Osteoblast (primary cell): ENCODE measurements at places on chromosomes 2 and 18. TPM values are rescaled to one million over a fixed set of nuclear protein-coding genes. Genes with fewer than 3 reads are reported as not detected.

GRCh38 chr2:9170458-9171130 lies 36.0 kb upstream of the ASAP2 start:
- DNase-seq, result no peak

DNA sequence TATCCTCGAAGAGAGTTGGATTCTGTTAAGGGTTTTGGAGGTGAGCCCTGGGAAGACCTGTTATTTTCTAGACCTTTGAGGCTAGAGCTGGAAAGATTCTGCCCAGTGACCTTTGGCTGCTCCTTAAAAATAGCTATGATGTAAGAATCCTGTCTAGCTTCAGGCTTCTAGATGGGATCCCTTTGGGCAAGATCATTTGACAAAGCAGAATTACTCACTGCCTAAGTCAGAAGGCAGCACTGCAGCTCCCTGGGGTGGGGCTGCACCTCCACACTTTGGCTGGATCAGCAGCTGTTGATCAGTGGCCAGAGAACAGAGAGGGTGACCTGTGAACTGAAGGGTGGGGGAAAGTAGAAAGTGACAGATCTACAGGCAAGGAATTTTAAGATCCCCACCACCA lies 103.8 kb downstream of the ASAP2 start:
- peak; percentile 93 for DNase-seq

DNA sequence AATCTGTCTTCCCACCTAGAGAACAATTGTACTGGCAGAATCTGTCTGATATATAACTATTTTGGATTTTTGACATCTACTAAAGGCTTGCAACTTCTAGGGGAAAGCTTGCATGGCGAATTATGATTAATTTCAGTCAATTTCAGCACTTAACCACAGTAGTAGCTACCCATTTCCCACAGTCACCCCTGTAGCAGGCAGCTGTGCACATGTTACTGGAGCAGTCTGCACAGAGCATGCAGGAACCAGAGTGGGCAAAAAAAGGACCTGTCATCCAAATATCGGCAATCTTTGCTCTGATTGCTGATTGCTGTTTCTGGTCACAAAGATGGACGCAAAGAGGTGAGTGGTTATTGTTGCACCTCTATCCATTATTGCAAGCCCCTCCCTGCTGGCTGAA lies 473.3 kb downstream of the SPAG16 start:
- DNase-seq, result no peak

DNA sequence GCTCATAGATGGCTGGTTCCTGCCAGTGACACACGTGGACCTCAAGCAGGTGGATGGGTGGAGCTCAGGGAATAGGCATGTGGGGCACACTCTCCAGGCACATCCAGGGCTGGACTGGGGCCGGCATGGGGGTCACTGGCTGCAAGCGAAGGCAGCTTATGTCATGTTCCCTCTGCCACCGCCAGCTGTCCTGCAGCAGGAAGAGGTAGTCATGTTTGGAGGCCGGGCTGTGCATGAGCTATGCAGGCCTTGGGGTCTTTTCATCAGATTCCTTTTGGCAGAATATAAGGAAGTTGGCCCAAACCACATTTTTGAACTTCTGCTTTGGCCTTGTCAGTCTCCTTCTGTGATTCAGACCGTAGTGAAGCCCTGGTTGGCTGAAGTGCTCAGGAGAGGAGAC lies 61.5 kb downstream of the AGAP1 start:
- no peak for DNase-seq

- no peak for DNase-seq
Measured at GRCh38 chr2:60548845-60549237, 4.6 kb downstream of the BCL11A start.

- DNase-seq, result no peak
Measured at GRCh38 chr2:180707884-180708205, 272.6 kb upstream of the UBE2E3 start.

- no peak for DNase-seq
Measured at GRCh38 chr2:88131201-88131998, 3.5 kb upstream of the FABP1 start.

- no peak for DNase-seq
Measured at GRCh38 chr2:30865243-30865642, 58.0 kb upstream of the CAPN13 start.

GRCh38 chr2:173417802-173418201 lies 63.1 kb downstream of the CDCA7 start:
- no peak for DNase-seq

GRCh38 chr18:46411867-46412690 lies 244.9 kb downstream of the LOXHD1 start:
- DNase-seq, result no peak

- DNase-seq, result no peak
Measured at GRCh38 chr18:79426376-79427300, 30.9 kb downstream of the NFATC1 start.

- DNase-seq, result no peak
Measured at GRCh38 chr2:81007104-81007503, 702.6 kb upstream of the LRRTM1 start.

DNA sequence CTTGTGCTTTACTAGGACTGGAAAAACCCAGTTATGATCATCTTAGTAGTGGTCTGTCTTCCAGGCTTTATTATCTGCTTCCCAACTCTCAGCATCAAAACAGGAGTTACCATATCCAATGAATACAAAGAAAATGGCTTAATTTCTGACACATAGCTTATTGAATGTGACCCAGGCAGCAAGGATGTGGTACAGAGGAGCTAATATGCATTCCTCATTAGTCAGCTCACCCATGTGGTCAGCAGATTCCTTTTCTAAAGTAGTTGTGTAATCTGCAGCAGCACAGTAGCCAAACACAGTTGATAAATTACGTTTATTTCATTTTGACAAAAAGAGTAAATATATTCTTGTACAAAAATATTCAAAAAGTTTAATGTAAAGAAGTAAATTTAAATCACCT lies 43.6 kb downstream of the TSPYL6 start:
- DNase-seq, result peak; percentile 55

GRCh38 chr2:128446049-128446873 lies 127.6 kb upstream of the HS6ST1 start:
- DNase-seq, result peak; percentile 48

DNA sequence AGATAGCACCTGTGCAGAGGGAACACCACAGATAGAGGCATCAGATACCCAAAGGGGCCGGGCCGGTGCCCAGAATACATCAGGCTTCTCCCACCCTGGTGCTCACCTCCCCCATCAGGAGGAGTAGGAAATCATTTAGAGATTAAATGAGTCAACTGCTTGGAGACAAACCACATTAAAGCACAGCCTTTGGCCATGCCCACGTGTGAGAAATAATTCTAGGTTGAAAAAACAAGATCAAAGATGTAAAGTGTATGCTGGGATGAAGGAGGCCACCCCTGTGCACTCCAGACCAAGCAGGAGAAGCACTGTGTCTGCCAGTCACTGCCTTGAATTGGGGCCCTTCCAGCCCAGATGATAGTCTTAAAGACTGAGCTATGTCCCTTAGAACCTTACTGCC lies 152.8 kb upstream of the ACAA2 start:
- no peak for DNase-seq

- no peak for DNase-seq
Measured at GRCh38 chr18:40855661-40856060, 1099.4 kb upstream of the PIK3C3 start.

GRCh38 chr2:236980961-236981360 lies 104.7 kb upstream of the COPS8 start:
- no peak for DNase-seq

DNA sequence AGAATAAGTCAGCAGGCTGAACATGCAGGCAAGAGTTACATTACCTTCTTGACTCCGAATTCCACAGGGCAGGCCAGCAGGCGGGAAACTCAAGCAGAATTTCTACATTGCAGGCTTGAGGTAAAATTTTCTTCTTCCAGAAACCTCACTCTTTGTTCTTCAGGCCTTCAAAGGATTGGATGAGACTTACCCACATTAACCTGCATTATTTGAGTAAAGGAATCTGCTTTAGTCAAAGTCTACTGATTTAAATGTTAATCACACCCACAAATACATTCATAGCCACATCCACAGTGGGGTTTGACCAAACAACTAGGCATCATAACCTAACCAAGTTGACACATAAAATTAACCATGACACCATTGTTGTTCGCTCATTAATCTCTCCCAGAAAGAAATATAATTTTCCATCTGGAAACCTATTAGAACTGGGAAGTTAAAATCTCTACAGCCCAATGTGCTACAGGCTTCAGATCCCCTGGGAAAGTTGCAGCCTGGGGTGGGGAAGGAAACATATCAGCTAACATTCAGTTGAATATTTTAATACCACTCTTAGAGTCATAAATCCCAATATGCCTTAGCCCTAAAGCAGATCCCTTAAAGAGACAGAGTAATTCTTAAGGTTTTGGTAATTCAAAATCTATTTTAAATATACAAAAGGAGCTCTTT lies 468.2 kb upstream of the TNP1 start:
- DNase-seq, result no peak

GRCh38 chr2:54675281-54675680 lies 48.2 kb upstream of the EML6 start:
- peak; percentile 45 for DNase-seq

DNA sequence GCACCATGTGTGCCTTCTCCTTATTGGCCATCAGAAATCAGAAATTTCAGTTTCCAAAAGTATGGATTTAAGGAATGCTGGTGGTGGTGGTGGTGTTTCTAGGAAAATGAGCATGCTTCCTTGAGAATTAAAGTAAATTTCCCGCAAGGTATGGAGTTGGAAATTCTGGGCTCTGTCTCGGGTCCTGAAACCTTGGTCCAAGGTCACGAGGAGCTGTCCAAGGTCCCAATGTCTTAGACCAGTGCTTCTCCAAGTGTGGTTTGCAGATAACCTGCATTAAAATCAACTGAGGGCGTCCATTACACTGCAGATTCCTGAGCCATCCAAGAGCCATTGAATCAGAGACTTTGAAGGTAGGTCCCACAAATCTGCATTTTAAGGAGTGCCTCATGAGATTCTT lies 210.9 kb upstream of the PKDCC start:
- DNase-seq, result no peak

GRCh38 chr18:56291294-56291693 lies 347.1 kb downstream of the TXNL1 start:
- no peak for DNase-seq

- no peak for DNase-seq
Measured at GRCh38 chr2:50178050-50178449, 853.9 kb downstream of the NRXN1 start.

The KLHL30 gene
- under 0.01 TPM in 2 replicates for total RNA-seq

The CDK15 gene
- 4.7 and 5.3 TPM in 2 replicates for total RNA-seq

The CROCC2 gene
- total RNA-seq, result under 0.01 TPM in 2 replicates

The NEU2 gene
- total RNA-seq, result not detected in 2 replicates

The VWA3B gene
- total RNA-seq, result 0.59 TPM in 1 of 2 replicates, not detected in the other

The RGPD3 gene
- 0.36 and 0.59 TPM in 2 replicates for total RNA-seq

The NYAP2 gene
- total RNA-seq, result under 0.01 TPM in 1 of 2 replicates, not detected in the other

The ITGB6 gene
- total RNA-seq, result under 0.01 TPM in 2 replicates

The LCT gene
- total RNA-seq, result under 0.01 TPM in 2 replicates
